ENCODE measurements at places on chromosomes 13 and 19.
A peak's percentile ranks its signal among the peaks of the same experiment; 100 is the strongest.

DNA sequence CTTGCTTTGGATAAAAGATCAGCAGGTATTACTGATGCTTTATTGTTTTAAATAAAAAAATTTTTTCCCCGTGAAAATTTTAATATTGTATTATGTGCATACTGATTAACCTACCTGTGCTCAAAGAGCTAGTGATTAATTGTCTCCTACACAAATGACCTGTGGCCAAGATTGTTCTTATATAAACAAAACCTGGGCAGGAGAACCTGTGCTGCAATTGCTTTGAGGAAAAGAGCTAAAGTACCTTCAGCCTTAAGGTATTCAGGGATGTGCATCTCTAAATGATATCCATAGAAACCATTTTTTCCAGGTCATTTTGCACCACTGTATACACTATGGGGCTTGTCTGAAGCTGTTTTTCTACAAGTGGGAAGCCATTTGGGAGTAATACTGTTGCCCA lies 1.2 kb downstream of the FRY start:
- H3K27me3 ChIP-seq: no peaks in the 10 kb centered on the region
- DNase-seq: no peak
- H3K4me1 ChIP-seq: no peaks in the 10 kb centered on the region
- H3K4me3 ChIP-seq: no peak overlapping the region

DNA sequence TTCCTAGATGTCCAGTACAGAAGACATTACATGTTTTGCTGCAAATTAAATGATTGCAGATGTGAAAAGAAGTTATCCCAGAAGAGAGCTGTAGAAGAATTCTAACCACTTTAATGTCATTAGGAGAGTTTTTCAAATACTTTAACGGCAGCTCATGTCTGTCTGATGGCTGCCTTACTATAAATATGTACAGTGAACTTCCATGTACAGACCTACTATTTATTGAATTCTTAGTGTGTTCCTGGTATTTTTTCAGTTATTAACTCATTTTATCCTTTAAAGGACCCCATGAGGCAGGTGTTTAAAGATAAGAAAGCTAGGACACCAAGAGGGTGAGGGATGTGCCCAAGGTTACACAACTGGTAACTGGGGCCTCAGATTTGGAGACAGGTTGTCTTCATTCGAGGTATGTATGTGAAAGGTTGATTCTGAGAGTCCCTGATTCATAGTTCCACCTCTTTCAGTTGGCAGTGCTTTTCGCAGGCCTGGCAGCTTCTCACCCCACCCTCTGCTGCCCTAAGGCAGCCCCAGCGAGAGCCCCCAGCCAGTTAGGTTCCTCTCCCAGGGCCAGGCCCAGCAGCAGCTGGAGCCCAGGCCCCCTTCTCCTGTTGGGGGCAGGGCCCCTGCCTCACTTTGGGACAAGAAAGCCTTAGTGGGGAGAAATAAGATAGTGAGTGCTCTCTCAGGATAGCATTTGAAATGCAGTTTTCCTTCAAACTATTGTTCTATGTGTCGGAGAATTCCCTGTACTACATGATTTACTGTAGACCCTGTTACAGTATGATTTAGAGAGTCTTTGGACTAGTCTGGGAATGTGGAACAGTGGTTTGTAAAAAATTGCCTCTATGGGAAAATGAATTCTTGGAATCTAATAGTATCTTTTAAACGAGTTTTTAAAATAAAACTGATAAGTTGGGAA lies 67.7 kb upstream of the TEX29 start:
- no peaks in the 10 kb centered on the region for H3K27me3 ChIP-seq
- no peak overlapping the region for H3K4me3 ChIP-seq
- no peak for DNase-seq
- H3K4me1 ChIP-seq: no peaks in the 10 kb centered on the region
- no peak overlapping the region for H3K27ac ChIP-seq
- H3K36me3 ChIP-seq: peaks cover 49% of the 10 kb centered on the region

- H3K4me1 ChIP-seq: no peaks in the 10 kb centered on the region
- no peak overlapping the region for H3K27ac ChIP-seq
- no peaks in the 10 kb centered on the region for H3K36me3 ChIP-seq
These were observed 34.4 kb downstream of the RAP2A start for GRCh38 chr13:97468331-97468730.

DNA sequence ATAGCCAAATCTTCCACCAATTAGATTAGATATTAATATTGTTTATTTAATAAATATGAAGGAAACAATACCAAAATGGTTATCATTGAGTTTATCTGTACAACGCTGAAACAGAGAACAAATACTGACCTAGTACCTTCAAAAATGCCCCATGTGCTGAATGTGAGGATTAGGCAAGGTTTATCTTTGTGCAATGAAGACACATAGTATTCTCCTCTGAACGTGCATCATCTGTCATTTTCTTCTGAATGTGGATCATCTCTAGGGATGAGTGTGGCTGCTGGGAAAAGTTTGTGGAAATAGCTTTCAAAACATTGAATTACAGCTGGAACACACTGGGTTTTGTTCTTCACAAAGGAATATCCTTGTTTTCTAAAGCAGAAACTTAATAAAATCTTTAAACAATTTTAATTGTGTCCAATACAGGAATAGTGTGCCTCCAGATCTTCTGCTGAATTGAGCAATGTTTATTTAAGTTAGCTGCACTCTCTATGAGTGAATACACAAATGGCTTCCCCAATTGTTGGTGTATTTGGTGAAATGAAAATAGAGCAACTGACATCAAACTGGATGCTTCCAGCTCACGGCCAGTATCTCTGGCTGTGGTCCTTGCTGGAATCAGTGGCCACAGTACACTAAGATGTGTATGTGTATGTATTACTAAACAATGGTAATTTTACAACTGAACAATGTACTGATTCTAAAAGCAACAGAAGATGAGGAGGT lies 6.7 kb downstream of the COL4A1 start:
- no peak overlapping the region for H3K27ac ChIP-seq
- no peak for DNase-seq
- H3K36me3 ChIP-seq: no peaks in the 10 kb centered on the region
- no peaks in the 10 kb centered on the region for H3K27me3 ChIP-seq
- no peak overlapping the region for H3K4me3 ChIP-seq

DNA sequence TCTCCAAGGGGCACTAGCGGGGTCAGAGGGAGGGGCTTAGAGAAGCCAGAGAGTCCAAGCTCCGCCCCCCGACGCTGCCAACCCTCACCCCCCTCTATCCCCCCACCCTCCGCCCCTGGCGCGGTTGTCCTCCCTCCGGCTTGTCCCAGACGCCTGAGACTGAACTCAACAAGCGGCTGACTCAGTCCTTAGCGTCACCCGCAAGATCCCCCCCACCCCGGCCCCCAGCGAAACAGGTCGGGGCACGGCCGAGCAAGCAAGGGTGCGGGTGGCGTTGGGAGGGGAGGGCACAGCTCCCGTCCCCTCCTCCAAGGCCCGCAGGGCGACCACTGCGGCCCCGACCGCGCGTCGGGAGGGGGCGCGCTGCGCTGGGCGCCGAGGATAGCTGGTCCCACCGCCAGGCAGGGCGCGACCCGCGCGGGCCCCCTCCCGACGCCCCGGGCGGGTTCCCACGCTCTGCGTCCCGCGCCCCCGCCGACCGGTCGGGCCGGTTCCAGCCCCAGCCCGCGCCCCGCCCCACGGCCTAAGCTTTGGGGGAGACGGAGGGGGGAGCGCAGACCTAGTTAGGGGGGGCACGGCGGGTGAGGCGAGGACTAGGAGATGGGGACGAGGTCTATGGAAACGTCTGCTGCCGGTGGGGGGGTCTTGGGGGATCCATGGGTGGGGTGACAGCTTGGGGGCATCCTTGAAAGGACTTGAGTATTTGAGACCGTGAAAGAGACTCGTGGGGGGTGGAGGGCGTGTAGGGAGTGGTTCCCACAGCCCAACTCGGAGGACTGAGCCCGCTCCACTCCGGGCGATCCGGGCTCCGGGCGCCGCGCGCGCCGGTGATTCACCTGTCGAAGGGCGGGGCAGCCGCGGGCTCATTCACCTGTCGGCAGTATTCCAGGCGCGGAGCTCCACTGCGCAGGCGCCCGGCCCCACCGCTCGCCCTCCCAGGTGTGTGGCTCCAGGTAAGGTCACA lies 5.1 kb downstream of the NOTCH3 start:
- H3K27ac ChIP-seq: peak overlapping the region; percentile 4
- H3K4me3 ChIP-seq: peak overlapping the region; percentile 31
- DNase-seq: peak; percentile 83
- H3K4me1 ChIP-seq: no peaks in the 10 kb centered on the region

GRCh38 chr19:28453420-28453819 lies 759.5 kb downstream of the UQCRFS1 start:
- DNase-seq: no peak
- no peaks in the 10 kb centered on the region for H3K4me1 ChIP-seq
- no peak overlapping the region for H3K27ac ChIP-seq
- H3K27me3 ChIP-seq: no peaks in the 10 kb centered on the region

DNA sequence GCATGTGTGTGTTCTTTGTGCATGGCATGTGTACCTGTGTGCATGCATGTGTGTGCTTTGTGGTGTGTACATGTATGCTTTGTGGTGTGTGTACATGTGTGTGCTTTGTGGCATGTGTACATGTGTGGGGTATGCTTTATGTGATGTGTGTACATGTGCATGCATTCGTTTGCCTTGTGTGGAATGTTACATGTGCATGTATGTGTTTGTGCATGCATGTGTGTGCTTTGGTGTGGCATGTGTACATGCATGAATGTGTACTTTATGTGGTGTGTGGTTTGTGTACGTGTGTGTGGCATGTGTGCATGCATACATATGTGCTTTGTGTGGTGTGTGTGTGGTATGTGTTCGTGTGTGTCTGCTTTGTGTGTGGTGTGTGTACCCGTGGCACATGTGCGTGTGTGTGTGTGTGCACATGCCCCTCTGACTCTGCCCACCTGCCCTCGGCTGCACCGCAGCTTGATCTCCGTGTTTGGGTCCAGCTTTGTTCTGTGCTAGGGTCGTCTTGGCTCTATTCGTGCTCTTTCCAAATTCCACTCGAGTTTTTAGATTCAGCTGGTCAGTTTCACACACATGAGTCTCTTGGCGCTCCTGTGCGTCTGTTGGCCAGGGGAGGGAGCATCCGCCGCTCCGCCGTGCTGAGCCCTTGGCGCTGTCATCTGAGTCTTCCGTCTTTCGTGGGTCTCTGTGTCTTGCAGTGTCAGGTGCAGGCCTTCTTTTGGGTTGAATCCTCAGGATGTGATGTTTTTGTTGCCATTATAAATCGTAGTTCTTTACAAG lies 46.5 kb upstream of the TFDP1 start:
- H3K27me3 ChIP-seq: no peaks in the 10 kb centered on the region
- no peaks in the 10 kb centered on the region for H3K4me1 ChIP-seq
- no peak for DNase-seq
- no peak overlapping the region for H3K4me3 ChIP-seq
- H3K27ac ChIP-seq: no peak overlapping the region

- no peaks in the 10 kb centered on the region for H3K27me3 ChIP-seq
- DNase-seq: no peak
- peaks cover 8% of the 10 kb centered on the region for H3K36me3 ChIP-seq
- H3K27ac ChIP-seq: no peak overlapping the region
- no peaks in the 10 kb centered on the region for H3K4me1 ChIP-seq
These were observed 59.5 kb downstream of the ARHGEF18 start for GRCh38 chr19:7408251-7408650.

DNA sequence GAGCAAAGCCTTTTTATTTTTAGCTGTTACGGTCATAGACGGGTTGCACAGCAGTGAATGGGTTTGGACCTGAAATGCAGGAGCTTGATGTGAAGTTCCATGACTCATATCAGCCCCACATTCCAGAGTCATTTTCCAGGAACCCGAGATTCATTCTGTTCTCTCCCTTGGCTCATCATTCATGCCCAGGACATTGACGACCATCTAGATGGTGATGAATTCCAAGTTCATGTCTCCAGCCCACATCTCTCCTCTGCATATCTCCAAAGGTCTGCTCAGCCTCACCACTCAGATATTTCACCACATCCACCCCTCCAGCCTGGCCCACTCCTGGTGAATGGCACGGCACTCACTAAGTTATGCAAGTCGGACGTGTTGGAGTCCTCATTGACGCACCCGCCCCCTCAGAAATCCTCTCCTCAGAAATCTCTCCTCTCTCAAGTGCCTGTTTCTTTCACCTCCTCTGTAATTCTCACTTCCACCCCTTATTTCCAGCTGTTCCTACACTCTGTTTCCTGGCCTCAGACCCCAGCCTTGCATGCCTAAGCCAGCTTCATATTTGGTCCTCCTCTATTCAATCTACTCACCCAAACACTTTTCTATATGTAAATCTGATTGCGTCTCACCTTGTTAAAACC lies 83.1 kb downstream of the ALOX5AP start:
- H3K36me3 ChIP-seq: no peaks in the 10 kb centered on the region
- no peaks in the 10 kb centered on the region for H3K4me1 ChIP-seq
- H3K4me3 ChIP-seq: no peak overlapping the region
- no peak for DNase-seq
- no peak overlapping the region for H3K27ac ChIP-seq

- DNase-seq: no peak
- no peaks in the 10 kb centered on the region for H3K27me3 ChIP-seq
- H3K27ac ChIP-seq: no peak overlapping the region
These were observed 472.7 kb downstream of the DIAPH3 start for GRCh38 chr13:59690857-59691500.

DNA sequence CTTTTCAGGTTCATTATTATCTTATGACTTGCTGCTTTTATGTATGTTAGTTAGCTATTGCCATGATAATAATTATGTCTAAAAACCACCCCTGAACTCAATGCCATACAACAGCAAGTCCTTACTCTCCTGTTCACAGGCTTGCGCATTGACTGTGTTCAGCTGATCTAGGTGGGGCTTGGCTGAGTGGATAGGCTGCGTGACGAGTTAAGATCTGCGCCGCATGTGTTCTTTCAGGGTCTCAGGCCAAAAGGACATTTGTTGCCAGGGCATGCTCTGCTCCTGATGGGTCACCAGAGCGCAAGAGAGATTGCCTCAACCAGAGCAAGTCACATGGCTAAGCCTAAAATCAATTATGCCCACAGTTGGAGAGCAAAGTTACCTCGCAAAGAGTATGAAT lies 859 bp downstream of the ZNF568 start:
- H3K36me3 ChIP-seq: peaks cover 34% of the 10 kb centered on the region
- H3K4me3 ChIP-seq: peak overlapping the region; percentile 66
- no peaks in the 10 kb centered on the region for H3K4me1 ChIP-seq

All from Peyer's patch (tissue), 4 donors.